ENCODE measurements at places on chromosomes 4 and X.

DNA sequence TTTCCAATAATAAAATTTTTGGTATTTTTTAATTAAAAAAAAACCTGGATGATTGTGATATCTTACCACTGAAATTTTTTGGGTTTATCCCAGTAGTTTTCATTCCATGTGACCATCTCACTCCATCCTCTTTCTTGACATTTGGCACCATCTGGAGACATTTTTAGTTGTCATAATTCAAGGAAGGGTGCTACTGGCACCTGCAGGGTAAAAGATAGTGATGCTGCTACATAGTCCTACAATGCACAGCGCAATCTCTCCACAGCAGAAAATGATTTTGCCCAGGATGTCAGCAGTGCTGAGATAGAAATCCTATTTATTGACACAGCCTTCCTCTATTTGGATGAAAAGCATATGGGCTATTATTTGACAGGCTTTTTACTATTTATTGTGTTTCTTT lies 79.3 kb downstream of the RBPJ start:
- DNase-seq = no peak

- DNase-seq = no peak
These were observed 1085.3 kb upstream of the PCDH10 start for GRCh38 chr4:132063829-132064228.

- no peak for DNase-seq
These were observed 103.0 kb downstream of the SORCS2 start for GRCh38 chr4:7295197-7295910.

- no peak for DNase-seq
These were observed 56.6 kb upstream of the TEX13A start for GRCh38 chrX:105277132-105277531.

- no peak for DNase-seq
These were observed 26.1 kb downstream of the LAMTOR3 start for GRCh38 chr4:99868126-99868596.

DNA sequence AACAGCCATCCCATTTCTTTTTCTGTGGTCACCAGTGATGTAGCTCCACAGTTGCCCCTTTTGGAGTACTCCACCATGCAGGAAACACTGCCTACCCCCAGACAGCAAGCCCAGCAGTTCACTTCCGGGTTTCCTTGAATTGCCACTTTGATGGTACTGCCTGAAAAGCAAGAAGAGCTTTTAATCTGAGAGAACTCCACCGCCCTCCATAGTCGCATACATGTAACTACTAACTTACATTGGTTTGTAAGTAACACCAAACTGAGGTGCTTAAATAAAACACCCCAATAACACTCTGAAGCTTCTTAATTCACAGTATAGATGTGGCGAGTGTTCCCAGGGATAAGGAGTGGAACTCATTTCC lies 53.6 kb upstream of the HPSE start:
- no peak for DNase-seq

Measured in activated CD4-positive, alpha-beta T cell treated with anti-CD3 and anti-CD28 coated beads for 4 hours (primary cell).